ENCODE measurements at places on chromosomes 7 and 10.

- no peak for DNase-seq
Measured at GRCh38 chr7:88315522-88315921, 8.8 kb upstream of the STEAP4 start.

DNA sequence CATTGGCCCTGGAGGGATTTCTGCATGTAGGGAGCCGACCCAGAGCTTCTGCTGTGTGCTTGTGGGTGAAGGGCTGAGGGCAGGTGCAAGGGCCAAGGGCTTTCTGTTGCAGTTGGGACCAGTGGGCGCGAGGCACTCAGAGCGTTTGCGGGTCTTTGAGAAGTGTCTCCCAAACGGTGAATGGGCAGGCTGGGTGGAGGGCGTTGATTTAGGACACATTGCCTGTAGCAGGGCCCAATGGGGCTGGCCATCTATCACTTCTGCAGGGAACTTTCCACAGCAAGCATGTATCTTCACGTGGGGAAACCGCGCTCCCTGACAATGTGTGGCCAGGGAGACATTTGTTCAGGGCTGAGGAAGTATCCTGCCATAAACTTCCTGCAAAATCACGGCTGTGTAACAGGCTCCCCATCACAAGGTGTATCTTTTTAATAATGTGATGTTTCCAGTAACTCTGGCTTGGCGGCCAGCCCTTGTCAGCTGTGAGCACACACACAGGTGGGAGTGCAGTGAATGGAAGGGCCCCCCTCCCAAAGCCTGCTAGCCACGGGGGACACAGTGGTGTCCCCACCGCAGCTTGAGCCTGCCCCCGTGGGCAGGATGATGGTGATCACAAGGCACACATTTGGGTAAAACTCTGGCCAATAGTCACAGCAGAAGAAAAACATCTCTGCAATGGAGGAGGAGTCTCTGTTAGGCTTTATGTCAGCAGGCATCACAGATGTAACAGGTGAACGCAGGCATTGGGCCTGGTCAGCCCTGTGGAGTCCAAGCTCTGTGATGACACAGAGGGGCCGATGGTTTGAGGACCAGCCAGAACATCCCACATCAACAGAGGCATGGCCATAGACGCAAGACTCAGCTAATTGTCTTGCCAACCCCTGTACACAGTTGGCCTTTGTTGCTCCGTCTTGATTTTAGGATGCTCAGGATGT, 84.3 kb downstream of the GLRX3 start:
- no peak for DNase-seq

DNA sequence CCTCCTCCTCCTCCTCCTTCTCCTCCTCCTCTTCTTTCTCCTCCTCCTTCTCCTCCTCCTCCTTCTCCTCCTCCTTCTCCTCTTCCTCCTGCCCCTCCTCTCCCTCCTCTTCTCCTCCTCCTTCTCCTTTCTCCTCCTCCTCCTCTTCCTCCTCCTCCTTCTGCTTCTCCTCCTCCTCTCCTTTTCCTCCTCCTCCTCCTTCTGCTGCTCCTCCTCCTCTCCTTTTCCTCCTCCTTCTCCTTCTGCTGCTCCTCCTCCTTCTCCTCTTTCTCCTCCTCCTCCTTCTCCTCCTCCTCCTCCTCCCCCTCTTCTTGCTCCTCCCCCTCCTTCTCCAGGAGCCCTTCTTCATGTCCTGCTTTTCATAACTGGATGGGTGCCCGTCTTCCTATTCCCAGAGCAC, 12.2 kb downstream of the PLXNA4 start:
- DNase-seq, result no peak

GRCh38 chr10:78426181-78426580, 392.5 kb downstream of the RPS24 start:
- DNase-seq, result no peak

DNA sequence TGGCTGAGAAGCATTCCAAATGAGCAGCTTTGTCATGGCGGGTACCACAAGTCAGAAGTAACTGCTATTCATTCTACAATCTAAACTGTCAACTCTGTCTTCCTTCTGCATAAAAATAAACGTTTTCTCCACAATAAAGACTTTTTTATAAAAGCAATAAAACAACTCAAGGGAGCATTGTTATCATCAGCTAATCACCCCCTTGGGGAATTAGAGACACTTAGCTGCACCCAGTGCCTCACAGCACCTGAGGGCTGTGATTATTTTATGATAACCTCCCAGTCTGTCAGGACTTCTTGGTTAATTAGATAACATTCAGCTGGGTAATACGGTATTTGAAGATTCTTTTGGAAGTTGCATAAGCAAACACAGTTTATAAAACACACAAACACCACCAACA, 155.6 kb downstream of the PPP1R3A start:
- no peak for DNase-seq

GRCh38 chr10:89219513-89220218, 12.5 kb upstream of the CH25H start:
- DNase-seq, result no peak

Data from activated gamma-delta T cell treated with Interleukin-2 at 50 U/mL for 16 hours (primary cell).